ENCODE measurements at places on chromosomes 1 and 21. TPM values are rescaled to one million over a fixed set of nuclear protein-coding genes. Genes with fewer than 3 reads are reported as not detected.

GRCh38 chr1:206679738-206680211, 4.9 kb upstream of the MAPKAPK2 start:
- DNase-seq, result no peak

DNA sequence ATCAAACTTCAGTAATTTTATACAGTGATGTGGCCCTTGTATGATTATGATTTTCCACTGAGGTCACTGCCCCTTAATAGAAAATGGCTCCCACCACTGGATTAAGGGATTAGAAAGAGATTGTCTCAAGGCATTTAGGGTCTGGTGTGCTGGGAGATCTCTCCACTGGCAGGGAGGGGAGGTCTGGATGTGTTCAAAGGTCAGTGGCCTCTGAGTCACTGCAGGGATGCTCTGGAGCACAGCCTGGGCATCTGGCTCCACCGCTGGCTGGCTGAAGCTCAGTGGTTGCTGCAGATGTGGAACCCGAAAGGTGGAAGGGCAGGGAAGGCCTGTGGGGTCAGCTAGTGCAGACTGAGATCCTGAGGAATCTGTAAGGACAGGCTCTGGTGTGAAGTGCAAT, 18.3 kb upstream of the CHI3L1 start:
- no peak for DNase-seq

GRCh38 chr1:38917772-38918171, 23.9 kb downstream of the RHBDL2 start:
- no peak for DNase-seq

Gene UMODL1
- not detected for total RNA-seq

Gene PITHD1
- 36.1 TPM for total RNA-seq

- DNase-seq, result no peak
These were observed 7.1 kb downstream of the SLC37A1 start for GRCh38 chr21:42520628-42521253.

DNA sequence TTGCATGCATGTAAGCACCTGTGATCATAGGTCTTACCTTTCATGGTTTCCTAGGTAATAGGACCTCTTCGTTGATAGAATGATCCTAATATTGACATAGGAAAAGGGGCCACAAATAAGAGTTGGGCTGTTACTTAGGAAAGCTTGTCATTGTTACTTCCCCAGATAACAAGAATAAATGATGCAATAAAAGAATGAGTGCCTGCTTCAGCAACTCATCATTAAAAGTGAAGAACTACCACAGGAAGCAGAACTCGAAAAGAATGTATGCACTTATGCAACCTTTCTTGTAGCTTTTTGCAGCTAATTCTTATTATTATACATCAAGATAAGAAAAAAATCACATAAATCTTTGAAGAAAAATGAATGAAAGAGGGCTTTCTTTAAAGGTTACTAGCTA, 548.6 kb downstream of the LTN1 start:
- no peak for DNase-seq

Gene TRPM2
- total RNA-seq, result 0.37 TPM

Gene KCNE1
- total RNA-seq, result not detected

Gene ATAD3A
- total RNA-seq, result 32.1 TPM

GRCh38 chr1:219875860-219876259, 52.5 kb downstream of the SLC30A10 start:
- DNase-seq, result no peak

Gene HSD11B1
- total RNA-seq, result not detected

DNA sequence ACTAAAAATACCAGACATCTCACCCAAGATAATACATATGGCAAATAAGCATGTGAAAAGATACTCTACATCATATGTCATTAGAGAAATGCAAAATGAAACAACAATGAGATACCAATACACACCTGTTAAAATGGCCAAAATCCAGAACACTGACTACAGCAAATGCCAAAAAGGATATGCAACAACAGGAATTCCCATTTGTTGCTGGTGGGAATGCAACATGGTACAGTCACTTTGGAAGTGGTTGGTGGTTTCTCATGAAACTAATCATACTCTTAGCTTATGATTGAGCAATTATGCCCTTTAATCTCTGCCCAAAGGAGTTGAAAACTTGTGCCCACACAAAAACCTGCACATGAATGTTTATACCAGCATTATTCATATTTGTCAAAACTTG, 6.4 kb upstream of the RGS2 start:
- DNase-seq, result no peak

GRCh38 chr1:3831689-3832088, 25.3 kb downstream of the CEP104 start:
- no peak for DNase-seq

Gene FAM151A
- total RNA-seq, result not detected

- peak; percentile 21 for DNase-seq
These were observed 440.4 kb upstream of the ADAMTS5 start for GRCh38 chr21:27407271-27407670.

DNA sequence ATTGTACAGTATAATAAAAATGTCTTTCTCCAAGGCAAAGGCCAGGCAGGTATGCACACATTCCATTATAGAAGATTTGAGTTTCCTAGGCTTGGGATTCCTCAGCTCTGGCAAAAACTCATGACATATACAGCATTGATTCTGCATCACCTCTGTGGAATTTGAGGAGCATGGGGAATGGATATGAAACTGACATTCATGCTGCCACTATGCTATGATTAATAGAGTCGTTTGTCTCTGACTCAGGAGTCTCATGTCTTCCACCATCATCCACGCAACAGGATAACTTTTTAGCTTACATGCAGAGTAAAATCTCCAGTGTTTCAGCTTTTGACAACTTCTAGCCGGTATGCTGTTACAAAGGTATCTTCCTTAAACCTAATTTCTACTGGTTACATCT, 49.8 kb upstream of the ADORA3 start:
- peak; percentile 10 for DNase-seq

DNA sequence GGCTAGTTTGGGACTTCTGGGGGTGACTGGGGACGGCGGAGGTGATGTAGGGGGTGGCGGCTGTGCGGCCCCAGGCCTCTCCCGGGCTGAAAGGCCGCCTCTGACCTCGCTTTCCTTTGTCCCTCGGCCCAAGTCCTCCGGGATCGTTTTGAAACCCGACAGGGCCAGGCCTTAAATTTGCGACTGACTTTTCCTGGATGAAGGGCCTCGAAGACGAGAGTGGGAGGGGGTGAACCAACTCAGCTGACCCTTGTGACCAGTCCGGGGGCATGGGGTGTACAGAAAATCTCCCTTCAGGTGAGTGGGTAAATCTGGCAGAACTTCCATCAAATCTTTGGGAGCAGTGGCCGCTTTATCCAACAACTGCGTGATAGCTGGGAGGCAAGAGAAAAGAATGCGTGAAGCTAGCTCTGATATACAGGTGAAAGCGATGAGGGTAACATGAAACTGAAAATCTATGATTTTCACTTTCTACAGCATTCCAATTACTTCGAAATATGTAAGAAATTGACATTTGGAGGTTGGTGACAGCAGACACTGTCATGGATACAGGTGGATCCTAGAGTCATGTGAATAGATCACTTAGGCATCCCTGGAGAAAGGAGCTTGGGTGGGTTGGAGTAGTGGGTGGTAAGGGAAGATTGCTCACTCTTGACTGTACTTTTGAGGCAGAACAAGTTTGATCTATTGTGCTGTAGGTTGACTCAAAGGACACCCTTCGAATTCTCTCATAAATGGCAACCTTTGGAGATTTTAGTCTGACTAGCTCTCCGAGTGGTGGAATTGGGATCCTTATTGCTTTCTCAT, 885 bp downstream of the AHCYL1 start:
- no peak for DNase-seq

GRCh38 chr1:151891512-151891911, 17.8 kb downstream of the THEM4 start:
- no peak for DNase-seq

DNA sequence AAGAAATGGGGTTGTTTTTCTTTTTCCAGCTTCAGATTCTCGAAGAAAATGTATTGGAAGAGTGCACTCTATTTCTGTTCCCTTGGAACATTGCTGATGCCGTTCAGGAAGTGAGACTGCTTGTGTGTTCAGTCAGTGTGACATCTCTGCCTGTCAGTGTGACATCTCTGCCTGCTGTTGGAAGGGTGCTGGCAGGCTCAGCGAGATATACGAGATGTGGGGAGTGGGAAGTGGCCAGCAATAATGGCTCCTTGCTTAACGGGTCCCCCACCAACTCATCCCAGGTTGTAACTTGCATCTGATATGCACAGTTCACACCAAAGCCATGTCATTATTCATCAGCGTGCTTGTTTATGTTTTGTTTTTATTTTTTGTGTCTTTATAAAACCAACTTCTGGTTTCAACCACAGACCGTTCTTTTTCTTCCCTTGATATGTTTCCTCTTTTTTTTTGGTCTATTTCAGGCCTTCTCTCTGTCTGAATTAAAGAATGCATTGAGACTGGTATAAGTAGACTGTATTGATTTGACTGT, 145.4 kb downstream of the GALNT2 start:
- DNase-seq, result no peak

DNA sequence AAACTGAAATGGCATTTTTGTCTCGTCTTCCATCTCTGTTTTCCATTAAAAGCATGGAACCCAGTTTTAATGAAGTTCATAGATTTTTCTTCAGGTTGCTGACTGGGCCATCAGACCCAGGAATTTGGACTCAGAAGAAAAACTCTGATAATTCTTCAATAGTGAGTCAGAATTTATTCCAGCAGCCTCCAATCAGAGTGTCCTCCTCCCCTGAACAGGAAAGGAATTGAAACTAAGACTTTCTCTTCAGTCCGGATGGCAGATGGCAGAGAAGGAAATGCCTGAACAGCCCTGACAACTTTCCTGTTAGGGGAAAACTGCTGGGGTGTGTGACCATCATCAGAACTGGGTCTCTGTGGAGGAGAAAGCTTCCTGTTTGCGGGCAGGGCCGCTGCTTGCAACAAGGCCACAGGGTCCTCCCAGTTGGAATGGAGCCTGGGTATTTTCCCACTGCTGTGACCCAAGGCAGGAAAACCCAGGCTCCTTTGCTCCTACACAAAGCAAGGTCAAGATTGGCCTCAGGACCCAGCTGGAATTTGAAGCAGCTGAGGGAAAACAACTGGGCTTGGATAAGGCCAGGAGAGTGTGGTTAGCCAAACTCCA, 20.7 kb downstream of the CD34 start:
- peak; percentile 40 for DNase-seq

- DNase-seq, result peak; percentile 10
These were observed 91.5 kb downstream of the SIPA1L2 start for GRCh38 chr1:232538224-232538942.

GRCh38 chr1:197787056-197787455, 11.8 kb upstream of the DENND1B start:
- DNase-seq, result no peak

Gene SYT2
- 0.03 TPM for total RNA-seq

Gene PROK1
- total RNA-seq, result not detected

- no peak for DNase-seq
These were observed 50.4 kb upstream of the STUM start for GRCh38 chr1:226497991-226498639.

DNA sequence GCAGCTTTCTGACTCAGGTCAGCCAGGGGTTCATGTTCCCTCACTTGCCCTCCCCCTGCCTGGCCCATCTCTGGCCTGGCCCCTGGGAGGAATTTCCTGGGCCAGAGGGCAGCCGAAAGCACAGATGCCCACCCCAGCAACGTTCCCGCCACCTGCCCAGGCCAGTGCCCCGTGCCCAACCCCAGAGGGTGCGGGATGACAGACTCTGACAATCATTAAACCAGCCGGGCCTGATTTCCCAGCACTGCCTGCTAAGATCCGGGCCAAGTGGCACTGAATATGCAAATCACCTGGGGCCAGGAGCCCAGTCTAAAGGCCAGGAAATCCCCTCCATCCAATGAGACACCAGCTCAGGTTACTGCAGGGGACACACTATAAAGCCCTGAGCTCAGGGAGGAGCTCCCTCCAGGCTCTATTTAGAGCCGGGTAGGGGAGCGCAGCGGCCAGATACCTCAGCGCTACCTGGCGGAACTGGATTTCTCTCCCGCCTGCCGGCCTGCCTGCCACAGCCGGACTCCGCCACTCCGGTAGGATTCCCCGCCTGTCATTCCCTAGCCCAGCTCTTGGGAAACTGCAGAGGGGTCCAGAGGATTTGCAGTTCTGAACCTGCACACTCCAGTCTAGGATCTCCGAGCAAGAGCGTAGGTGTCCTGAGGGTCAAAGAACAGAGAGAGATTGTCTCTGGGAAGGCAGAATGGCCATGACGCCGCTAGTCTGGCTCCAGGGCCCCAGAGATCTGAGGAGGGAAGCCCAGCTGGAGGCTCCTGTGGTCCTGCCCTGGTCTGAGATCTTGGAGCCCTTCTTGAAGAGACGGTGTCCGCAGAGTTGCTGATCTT, at the start of gene ELF3:
ELF3 (plus strand) TSS at position 408 of the 836 bp plus-strand sequence. CDS start 550 bp downstream, outside the sequence.
- no peak for DNase-seq

All from SK-MEL-5 (cell line).